Activated CD4-positive, CD25-positive, alpha-beta regulatory T cell treated with anti-CD3 and anti-CD28 coated beads, Interleukin-2, amount 50 U/mL, for 16 hours (primary cell): ENCODE measurements at places on chromosomes 6 and 20.

DNA sequence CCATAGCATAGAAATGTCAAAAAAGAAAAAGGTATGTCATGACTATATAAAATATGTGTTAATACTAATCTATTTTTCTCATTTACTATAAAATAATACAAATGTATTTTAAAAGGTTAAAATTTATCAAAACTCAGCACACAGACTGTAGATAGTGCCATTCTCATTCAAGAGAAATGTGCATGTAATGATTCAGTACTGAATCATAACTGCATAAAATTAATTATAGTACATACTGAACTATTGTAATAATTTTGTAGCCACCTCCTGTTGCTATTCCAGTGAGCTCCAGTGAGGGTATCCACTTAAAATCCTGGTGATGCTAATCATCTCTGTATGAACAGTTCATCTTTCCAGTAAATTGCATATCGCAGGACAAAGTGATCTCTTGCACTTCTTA, 82.8 kb downstream of the HMGCLL1 start:
- no peak for DNase-seq

- no peak for DNase-seq
Observed at GRCh38 chr20:15209537-15209936, 872.1 kb upstream of the FLRT3 start.

DNA sequence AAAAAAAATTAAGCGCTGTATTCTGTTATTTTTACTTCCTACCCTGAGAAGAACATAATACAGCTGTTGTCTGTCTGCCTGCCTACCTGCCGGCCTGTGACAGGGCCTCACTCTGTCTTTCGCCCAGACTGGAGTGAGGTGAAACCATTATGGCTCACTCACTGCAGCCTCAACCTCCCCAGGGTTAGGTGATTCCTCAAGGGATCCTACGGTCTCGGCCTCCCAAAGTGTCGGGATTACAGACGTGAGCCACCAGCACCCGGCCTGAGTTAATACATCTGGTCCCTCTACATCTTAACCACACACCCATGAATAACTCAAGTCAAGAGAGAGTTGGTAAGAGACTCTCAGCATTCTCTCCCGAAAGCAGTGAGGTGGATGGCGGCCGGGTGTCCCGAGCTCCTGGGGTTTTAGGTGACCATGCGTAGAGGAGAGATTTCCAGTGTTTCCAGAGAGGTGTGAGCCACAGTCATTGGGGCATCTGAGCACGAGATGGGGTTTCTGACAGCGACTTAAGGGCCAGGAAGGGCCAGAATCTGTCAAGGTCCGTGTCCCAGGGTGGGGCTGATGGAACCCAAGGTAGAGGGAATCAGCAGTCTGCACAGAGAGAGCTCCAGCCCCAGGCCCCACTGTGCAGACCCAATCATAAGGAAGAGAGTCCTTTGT, 1954.4 kb upstream of the DEFB115 start:
- no peak for DNase-seq

GRCh38 chr20:2170404-2170803, 68.8 kb downstream of the STK35 start:
- DNase-seq, result no peak

DNA sequence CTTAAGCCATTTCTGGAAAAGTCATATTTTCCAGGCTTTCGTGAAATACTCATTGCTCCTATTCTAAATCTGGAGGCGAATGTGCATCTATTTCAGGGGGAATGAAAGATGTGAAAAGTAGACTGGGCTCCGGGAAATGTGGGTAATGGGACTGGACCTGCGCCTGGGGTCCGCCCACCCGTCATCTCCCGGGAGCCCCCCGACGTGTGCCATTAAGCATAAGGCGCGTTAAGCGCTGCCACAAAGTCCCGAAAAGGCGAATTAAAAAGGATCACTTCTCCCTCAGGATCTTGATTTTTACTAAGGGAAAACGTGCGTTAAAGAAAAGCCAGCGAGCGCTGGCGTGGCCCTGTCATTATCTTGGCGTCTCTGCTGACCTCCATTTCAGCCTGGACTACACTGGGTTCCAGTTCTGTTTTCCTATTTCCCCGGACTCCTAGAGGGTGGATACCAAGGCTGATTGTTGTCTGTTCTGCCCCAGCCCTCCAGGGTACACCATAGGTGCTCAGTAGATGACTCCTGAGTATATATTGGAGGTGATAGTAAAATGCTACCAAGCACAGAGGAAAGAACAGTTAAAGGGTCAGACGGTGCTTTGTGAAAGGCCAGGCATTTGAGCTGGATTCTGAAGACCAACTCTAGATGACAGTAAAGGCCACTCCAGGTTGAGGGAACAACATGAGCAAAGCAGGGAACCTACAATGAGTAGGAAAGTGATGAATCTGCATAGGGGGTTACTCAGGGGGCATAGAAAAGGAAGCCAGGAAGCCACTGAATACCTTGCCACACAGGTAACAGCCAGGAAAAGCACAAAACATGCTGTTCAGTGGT, 89.2 kb upstream of the ARID1B start:
- DNase-seq, result no peak

DNA sequence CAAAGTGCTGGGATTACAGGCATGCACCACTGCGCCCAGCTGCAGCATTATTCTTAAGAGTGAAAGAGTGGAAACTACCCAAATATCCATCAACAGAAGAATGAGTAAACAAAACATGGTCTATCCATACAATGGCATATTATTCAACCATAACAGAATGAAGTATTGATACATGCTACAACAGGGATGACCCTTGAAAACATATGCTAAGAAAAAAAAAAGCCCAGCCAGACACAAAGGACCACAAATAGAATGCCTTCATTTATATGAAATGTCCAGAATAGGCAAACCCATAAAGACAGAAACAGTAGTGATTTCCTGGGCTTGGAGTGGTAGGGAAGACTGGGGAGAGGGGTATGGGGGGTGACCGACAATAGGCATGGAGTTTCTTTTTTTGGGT, 7.1 kb downstream of the TUBB2B start:
- DNase-seq, result no peak

- no peak for DNase-seq
Observed at GRCh38 chr20:61841966-61842365, 223.7 kb downstream of the TAF4 start.

- no peak for DNase-seq
Observed at GRCh38 chr6:25576919-25577318, 75.1 kb upstream of the SCGN start.

DNA sequence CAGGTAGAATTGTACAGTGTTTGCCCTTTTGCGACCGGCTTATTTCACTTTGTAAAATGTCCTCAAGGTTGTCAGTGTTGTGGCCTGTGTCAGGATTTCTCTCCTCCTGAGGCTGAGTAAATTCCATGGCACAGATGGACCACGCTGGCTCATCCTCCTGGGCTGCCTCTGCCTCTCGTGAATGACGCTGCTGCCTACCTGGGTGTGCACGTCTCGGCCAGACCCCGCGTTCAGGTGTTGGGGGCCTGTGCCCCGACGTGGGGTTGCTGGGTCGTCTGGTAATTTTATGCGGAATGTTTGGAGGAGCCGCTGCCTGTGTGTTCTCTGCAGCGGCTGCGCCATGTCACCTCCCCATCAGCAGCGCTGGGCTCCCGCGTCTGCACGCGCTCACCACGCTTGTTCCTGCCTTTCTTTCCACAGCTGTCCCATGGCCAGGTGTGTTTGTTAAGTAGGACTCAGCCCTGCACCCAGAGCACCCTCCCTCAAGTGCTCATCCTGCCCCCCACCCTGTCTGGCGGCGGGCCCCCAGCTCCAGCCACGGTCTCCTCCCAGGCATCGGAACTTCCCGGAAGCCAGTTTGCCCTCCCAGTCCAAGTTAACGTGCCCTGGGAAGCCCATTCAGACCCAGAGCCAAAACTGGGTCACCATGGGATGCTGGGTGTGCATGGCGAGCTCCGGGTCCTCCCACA, 36.1 kb upstream of the CHRNA4 start:
- DNase-seq, result no peak

GRCh38 chr6:80126657-80127345, 20.3 kb downstream of the BCKDHB start:
- DNase-seq, result no peak

DNA sequence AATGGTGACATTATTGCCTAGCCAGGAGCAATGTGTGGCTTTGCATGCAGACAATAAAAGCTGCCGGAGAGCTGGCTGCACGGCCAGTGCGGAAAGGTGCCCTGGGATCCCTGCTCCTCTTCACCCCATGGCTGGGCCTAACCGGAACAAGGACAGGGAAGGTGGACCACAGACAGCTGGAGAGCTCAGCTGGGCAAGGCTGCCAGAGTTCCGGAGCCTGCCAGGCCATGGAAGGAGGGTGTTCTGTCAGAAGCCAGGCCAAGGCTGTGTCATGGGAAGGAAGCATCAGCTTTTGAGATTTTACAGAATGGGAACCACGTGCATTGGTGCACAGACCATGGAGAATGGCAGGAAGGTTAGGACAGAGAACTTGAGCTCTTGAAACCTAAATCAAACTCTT, 25.0 kb downstream of the MAP1LC3A start:
- no peak for DNase-seq

GRCh38 chr6:75108333-75108974, 97.4 kb downstream of the COL12A1 start:
- DNase-seq, result no peak

GRCh38 chr20:5092765-5093339, 26.9 kb downstream of the PCNA start:
- no peak for DNase-seq

- no peak for DNase-seq
Observed at GRCh38 chr6:148055419-148055818, 287.2 kb upstream of the SASH1 start.

GRCh38 chr6:169106176-169106575, 147.5 kb downstream of the THBS2 start:
- no peak for DNase-seq

DNA sequence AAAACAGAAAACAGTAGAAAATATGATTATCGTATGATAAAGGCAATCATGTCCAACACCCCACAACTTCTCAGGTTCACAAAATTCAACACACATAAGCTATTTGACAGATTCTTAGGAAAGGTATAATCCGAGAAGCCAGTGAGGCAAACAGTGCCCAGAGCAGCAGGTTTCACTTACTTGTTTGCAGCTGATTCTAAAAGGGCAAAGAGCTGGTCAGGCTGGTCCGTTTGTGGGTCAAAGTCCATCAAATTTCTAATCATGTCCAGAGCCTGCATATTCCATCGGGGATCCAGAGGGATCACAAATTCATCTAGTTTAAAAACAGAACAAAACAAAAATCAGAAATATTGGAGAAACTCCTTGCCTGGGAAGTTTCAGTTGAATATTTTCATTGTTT, 69.8 kb upstream of the LYRM2 start:
- no peak for DNase-seq

GRCh38 chr20:37353285-37353849, 7.4 kb downstream of the SRC start:
- DNase-seq, result no peak

DNA sequence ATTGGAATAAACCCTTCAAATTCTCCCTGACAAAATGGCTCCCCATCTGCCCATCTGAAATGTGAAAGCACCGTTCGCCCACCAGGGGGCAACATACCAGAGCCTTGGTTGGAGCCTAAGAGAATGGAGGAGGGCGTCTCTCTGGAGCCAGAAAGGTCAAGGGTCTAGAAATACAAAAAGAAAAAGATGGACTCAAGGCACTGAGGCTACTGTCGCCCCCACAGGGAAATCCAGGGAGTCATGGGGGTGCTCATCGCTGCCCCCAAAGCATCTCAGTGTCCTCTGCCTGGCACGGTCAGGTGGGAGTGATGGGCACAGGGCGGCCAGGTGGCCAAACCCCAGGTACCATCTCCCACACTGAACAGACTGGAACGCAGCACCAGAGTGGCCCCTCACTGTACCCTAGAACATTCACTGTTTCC, 136.3 kb downstream of the ZMYND8 start:
- DNase-seq, result no peak

GRCh38 chr6:114000069-114000468, 29.1 kb upstream of the HDAC2 start:
- no peak for DNase-seq

- DNase-seq, result no peak
Observed at GRCh38 chr6:127481628-127482027, 22.4 kb upstream of the KIAA0408 start.
